Globus pallidus (tissue), 1 donor: ENCODE measurements at places on chromosomes 13 and 19.

DNA sequence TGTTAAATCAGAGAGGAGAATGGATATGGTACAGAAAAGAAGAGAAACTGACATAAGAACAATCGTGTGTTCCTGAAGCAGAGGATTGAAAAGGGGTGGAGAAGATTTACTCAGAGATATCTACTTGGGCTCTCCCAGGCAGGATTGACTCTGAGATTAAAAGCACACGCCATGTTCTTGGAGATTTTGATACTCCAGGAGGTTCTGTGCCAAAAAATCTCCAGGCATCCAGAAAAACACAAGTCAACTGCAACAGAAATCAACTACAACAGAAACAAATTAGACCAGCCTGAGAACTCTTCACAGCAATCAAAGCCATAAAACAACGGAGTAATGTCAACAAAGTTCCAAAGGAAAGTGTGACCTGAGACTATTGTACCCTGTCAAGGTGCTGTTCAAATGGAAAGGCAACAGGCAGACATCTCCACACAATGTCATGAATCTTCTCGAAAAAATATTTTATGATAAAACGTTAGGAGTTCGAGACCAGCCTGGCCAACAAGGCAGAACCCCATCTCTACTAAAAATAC, 104.2 kb downstream of the UBL3 start:
- no peak for DNase-seq

- no peak for DNase-seq
Measured at GRCh38 chr19:51029718-51030117, 3.3 kb upstream of the KLK11 start.

DNA sequence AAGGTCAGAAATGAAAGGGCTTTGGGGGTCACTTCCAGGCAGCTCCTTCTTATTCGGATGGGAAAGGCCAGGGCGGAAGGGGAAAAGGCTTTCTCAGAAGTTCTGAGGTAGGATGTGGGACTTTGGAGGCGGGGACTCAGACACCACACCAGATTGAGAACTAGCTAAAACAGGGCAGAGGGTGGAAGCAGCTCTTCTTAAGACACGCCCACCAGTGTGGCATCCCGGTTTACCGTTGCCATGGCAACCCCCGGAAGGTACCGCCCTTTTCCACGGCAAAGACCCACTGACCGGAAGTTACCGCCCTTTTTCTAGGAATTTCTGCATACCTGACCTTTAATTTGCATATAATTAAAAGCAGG, 3.8 kb upstream of the LILRA5 start:
- DNase-seq, result no peak

GRCh38 chr13:99214232-99214631, 13.6 kb downstream of the UBAC2 start:
- no peak for DNase-seq

DNA sequence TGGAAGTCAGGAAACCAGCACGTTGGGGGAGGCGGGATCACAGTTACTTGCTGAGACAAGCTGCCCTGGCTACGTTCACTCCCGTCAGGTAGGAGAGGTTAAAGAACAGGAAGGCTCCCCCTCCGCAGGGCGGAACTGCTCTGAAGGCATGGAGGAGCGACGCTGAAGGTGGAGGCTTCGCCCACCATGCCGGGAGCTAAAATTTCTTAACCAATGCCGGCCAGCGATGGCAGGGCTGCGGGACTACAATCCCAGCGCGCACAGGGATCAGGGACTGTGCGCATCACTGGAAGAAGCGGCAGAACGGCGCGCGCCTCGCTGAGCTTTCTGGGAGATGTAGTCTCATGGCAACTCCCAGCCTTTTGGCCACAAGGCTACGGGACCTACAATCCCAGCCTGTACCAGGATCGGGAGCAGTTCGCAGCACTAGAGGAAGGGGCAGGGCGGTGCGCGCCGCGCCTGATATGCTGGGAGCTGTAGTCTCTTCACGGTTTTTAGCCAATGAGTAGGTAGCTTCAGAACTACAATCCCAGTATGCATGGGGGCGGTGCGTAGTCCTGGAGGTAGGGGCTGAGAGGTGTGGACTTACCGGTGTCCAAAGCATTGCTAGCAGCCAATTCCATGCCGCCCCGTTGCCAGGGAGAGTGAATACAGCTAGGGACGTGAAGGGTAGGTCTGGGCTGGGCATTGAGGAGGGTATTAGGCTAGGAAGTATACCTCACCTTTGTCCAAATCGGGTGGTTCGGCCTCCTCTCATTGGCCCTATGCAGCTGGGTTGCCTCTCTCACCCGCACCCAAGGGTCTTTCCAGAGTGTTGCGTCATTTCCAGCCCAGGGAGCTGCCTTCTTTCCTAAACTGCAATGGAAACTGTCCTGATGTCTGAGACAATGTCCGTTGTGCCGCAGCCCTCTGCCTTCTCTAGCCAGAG, 12.8 kb upstream of the ZNF682 start:
- peak; percentile 99 for DNase-seq

- no peak for DNase-seq
Measured at GRCh38 chr13:109684084-109684823, 102.1 kb downstream of the IRS2 start.

DNA sequence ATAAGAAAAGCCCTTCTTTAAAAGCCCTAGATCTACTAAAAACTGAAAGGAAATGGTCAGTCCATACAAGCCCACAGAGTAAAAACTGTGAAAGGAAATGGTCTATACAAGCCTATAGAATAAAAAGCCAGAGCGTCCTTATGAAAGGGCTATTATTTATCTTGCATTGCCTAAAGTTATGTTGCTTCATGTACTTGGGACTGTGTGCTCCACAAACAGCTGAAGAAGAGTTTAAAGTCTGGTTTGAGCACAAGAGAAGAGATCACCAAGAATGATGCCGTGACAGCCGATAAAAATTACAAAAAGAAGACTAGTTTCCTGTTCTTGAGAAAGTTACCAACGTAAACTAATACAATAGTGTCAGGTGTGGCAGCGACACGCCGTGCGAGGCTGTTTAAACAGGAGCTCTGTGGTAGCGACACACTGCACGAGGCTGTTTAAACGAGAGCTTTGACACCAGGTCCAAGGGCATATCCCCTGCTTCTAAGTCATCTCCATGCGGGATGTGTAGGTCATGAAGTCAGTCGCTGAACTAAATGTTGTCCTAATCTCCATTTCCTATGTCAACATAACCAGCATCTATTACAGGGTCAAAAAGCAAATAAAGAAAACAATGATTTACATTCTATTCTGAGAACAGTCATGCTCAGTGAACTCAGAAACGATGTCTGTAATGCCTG, 24.9 kb downstream of the PCID2 start:
- peak; percentile 12 for DNase-seq
